ENCODE measurements at places on chromosomes 3 and 15.

- H3K4me1 ChIP-seq = no peaks in the 10 kb centered on the region
- H3K27ac ChIP-seq = no peak overlapping the region
- H3K4me3 ChIP-seq = no peak overlapping the region
These were observed 12.7 kb upstream of the CPA3 start for GRCh38 chr3:148852271-148852992.

- H3K4me3 ChIP-seq = no peak overlapping the region
- H3K27me3 ChIP-seq = no peaks in the 10 kb centered on the region
- H3K27ac ChIP-seq = no peak overlapping the region
- DNase-seq = no peak
- H3K4me1 ChIP-seq = peaks cover 21% of the 10 kb centered on the region
These were observed 2.7 kb upstream of the PCCB start for GRCh38 chr3:136247436-136247835.

GRCh38 chr3:45599424-45599886 lies 4.9 kb downstream of the LIMD1 start:
- H3K4me1 ChIP-seq = peaks cover 56% of the 10 kb centered on the region
- no peak for DNase-seq
- peak overlapping the region; percentile 2 for H3K4me3 ChIP-seq
- no peak overlapping the region for H3K27ac ChIP-seq

DNA sequence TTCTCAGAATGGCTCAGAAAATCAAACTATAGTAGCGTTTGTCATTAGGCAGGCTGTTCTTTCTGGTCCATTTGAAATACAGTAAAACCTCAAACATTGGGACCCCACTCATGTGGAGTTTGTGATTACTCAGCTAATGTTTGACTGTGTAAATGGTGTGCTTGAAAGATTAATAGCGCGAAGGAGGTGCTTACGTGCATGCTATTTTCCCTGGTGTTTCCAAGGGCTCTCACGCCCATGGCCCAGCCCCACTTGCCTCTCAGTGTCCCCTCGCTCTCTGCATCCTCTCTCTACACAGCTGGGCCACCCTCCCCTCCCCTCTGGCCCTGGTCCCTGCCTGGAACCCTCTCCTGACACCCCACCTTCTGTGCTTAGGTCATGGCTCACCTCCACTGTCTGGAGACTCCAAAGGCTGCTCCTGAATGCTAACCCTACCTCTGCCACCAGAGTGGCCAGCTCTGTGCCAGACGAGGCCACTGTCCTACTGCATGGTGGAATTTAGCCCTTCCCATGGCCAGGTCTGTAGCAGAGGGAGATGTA lies 194.2 kb downstream of the PLCL2 start:
- no peak overlapping the region for H3K4me3 ChIP-seq
- DNase-seq = no peak
- H3K27me3 ChIP-seq = no peaks in the 10 kb centered on the region
- H3K36me3 ChIP-seq = peaks cover 86% of the 10 kb centered on the region

- no peaks in the 10 kb centered on the region for H3K27me3 ChIP-seq
- DNase-seq = no peak
- no peaks in the 10 kb centered on the region for H3K36me3 ChIP-seq
- H3K4me1 ChIP-seq = no peaks in the 10 kb centered on the region
These were observed 42.2 kb downstream of the SPSB4 start for GRCh38 chr3:141093397-141093796.

DNA sequence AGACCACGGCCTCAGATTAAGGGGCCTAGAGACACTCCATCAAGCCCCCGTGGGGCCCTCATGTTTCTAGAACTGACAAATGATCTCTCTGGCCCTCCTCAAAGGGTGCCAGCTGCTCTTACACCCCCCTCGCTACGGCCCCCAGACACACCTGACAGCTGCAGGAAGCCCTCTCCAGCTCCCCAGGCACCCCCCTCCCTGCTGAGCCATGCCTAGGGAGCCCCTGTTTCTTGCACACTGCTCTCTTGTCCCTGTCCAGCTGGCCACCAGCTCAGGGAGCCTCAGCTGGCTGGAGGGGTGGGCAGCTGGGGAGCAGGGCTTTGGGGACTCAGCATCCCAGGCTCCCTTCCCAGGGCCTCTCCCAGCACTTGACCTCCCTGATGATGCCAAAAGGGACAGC lies 14.8 kb downstream of the TNK2 start:
- H3K27me3 ChIP-seq = no peaks in the 10 kb centered on the region
- peaks cover 13% of the 10 kb centered on the region for H3K36me3 ChIP-seq
- H3K4me1 ChIP-seq = peaks cover 42% of the 10 kb centered on the region
- DNase-seq = no peak
- H3K27ac ChIP-seq = no peak overlapping the region

- H3K27ac ChIP-seq = no peak overlapping the region
- no peaks in the 10 kb centered on the region for H3K36me3 ChIP-seq
- H3K4me1 ChIP-seq = no peaks in the 10 kb centered on the region
These were observed 241.6 kb upstream of the AZI2 start for GRCh38 chr3:28590216-28590615.

- no peaks in the 10 kb centered on the region for H3K36me3 ChIP-seq
- H3K27me3 ChIP-seq = no peaks in the 10 kb centered on the region
- H3K4me3 ChIP-seq = no peak overlapping the region
- H3K4me1 ChIP-seq = no peaks in the 10 kb centered on the region
These were observed 104.3 kb downstream of the GADL1 start for GRCh38 chr3:30790150-30790549.

- H3K4me1 ChIP-seq = peaks cover 11% of the 10 kb centered on the region
- H3K4me3 ChIP-seq = no peak overlapping the region
- H3K36me3 ChIP-seq = no peaks in the 10 kb centered on the region
These were observed 13.7 kb downstream of the CELF6 start for GRCh38 chr15:72306211-72306785.

GRCh38 chr15:68256675-68257450 lies 20.7 kb upstream of the FEM1B start:
- peak; percentile 86 for DNase-seq
- H3K27ac ChIP-seq = peak overlapping the region; percentile 64
- no peaks in the 10 kb centered on the region for H3K36me3 ChIP-seq
- H3K4me3 ChIP-seq = peak overlapping the region; percentile 76

Data from activated T-cell treated with anti-CD3 and anti-CD28 coated beads, Interleukin-2, amount 50 U/mL, for 24 hours (primary cell).